ENCODE measurements at places on chromosomes 16 and 17.

- DNase-seq: peak; percentile 41
These were observed 12.7 kb upstream of the ARHGAP23 start for GRCh38 chr17:38415250-38416194.

DNA sequence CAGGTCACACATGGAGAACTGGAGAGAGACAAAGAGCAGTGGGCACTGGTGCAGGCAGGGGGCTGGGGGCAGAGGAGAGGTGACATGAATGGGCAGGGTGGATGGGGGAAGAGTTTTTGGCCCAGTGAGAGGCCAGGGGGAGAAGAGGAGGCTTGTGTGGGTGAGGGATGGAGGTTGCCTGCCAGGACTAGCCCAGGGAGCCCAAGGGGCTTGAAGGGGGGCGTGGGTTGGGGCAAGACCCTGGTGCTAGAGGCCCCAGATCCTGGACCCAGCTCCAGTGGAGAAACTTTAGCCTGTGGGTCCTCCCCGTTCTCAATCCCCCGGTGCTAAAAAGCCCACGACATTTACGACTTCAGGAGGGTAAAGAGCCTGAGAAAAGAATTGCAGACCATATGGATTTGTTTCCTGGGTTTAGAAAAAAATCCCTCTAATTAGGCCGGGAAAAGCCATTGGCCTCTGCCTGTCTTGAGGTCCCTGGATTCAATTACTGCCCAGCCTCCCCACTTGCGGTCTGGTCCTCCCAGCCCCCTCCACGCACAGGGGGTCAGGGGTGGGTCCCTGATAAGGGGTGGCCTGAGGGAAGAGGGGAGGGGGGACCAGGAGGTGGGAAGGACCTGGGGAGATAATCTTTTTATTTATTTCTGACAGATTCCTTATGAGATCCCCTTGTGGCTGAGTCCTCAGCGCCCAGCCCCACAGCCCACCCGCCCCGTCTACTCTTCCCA is 33.0 kb downstream of the NGFR start:
- DNase-seq: no peak

- no peak for DNase-seq
These were observed 324.0 kb downstream of the SNX29 start for GRCh38 chr16:12300490-12300889.

- no peak for DNase-seq
These were observed 78.2 kb upstream of the NLRP1 start for GRCh38 chr17:5662409-5663085.

GRCh38 chr17:30323895-30324319 is 9.9 kb downstream of the TMIGD1 start:
- peak; percentile 35 for DNase-seq

GRCh38 chr17:1019451-1019850 is 22.5 kb downstream of the TIMM22 start:
- DNase-seq: no peak

DNA sequence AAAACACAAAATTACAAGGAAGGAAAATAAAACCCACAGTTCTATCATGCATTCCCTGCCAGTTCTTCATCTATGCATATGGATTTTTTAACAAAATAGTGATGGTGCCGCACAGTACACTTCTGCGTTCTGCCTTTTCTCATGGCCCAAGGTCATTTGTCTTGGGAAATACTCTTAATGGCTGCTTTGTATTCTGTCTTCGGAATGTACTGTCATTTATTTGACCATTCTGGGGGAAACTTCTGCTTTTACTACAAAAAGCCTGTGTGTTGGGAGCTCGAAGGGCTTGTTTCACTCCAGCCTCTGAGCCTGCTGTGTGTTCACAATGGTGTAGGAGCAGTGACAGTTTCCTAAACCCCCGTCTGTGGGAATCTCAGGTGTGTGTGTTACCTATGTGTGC is 82.8 kb upstream of the SEC14L1 start:
- DNase-seq: no peak

DNA sequence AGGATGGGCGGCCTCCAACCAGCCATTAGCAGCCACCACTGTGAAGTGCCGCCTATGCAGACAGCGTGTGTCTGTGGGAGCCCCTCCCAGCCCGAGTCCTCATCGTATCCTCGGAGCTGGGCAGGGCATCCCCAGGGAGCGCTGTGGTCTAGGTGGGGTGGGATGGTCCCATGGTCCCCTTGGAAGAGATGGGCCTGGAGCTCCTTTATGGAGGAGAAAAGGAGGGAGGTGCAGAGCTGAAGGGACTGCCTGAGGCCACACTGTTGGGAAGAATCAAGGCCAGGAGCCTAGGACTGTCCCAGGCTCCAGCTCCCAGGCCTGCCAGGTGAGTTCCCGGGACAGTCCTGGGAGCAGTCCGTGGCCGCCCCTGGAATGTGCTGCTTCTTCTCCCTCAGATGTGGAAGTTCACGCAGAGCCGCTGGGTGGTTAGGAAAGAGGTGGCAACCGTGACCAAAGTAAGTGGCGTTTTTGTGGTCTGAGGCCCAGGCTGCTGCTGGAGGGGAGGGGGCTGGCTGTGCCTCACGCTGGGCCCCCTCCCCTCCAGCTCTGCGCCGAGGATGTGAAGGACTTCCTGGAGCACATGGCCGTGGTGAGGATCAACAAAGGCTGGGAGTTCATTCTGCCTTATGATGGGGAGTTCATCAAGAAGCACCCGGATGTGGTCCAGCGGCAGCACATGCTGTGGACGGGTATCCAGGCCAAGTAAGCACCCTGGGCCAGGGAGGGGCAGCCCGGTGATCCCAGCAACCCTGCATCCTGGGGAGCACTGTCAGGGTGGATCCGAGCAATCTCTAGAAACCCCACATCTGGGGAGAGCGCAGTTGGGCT is 27.0 kb downstream of the POLR3E start:
- DNase-seq: no peak

DNA sequence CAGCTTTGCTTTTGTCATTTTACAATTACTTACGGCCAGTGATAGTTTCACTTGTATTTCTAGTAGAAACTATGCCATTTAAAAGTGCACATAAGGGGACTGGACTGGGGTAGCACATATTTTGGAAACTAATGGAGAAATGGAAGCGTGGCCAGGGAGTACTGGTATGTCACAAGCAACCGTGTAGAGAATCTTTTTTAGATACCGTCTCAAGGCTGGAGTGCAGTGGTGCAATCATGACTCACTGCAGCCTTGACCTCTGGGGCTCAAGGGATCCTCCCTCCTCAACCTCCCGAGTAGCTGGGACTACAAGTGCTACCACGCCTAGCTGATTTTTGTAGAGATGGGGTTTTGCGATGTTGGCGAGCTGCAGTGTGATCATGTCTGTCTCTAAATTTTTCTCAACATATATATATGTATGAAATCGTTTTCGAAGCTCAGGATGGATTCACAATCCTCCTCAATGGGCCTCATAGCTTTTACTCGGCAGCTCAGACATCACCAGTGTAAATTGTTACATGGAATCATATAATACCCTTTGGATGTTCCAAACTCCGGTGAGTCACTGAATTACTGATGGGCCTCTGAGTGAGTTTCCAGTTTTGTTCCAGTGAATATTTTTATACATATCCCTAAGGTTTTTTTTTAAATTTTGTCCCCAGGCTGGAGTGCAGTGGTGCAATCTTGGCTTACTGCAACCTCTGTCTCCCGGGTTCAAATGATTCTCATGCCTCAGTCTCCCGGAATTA is 51.7 kb downstream of the ZNF778 start:
- DNase-seq: peak; percentile 47

DNA sequence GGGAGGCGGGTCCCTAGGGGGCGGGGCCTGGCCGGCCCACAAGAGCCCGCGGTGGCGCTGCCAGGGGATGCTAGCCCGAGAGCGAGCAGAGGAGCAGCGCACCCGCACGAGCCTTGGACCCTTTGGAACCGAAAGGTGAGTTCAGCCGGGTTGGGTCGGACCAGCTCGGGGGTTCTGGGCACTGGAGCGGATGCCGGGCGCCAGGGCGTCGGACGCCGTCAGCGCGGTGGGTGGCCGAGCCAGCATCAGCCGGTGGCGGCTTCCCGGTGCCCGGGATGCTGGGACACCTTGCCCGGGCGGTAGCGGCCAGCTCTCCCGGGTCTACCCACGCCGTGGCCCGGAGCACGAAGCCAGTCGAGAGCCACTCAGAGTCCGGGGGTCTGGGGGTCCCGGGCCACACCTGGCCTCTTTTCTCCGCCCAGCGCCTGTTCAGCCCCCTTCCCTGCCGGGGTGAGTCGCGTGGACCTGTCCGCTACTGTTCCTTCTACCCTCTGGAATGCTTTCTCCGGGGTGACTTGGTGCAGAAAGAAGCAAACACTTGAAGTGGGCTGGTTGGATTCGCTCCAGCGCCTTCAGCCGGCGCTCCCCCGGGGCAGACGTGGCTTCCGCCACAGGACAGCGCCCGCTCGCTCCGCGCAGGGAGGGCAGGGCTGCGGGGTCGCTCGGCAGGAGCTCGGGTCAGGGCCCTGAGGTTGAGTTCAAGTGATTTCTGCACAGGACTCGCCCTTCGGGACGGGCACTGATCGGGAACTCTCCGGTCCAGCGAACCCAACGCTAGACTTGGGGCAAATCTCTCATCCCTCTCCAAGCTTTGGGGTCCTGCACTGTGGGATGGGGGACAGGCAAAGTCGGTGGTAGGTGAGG is at the start of gene SCNN1G:
Gene SCNN1G, plus strand, starts transcription at position 67 of the 864 bp plus-strand sequence. CDS start 3,527 bp downstream, outside the sequence.
- DNase-seq: no peak

DNA sequence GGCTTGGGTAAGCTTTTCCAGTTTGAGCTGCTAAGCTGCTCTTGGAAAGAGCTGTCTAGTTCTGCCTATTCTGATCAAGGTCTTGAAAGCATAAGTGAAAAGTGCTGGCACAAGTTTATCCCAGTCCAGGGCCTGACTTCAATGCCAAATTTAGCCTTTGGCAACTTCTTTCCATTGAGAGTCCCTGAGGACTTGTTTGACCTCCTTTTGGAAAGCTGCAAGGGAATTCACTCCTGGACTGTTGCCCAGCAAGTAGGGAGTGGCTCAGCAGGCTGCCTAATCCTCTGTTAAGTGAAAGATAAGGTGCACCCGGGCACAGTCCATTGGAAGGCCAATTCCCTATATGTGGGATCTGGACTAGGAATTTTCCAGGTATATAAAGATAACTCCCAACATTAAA is 16.0 kb upstream of the TANC2 start:
- DNase-seq: peak; percentile 83

Data from LHCN-M2 (cell line).